Stimulated activated CD8-positive, alpha-beta memory T cell treated with anti-CD3 and anti-CD28 coated beads, Interleukin-15, amount 100 ng/mL, for 4 hours (primary cell): ENCODE measurements at places on chromosomes 4 and X.

DNA sequence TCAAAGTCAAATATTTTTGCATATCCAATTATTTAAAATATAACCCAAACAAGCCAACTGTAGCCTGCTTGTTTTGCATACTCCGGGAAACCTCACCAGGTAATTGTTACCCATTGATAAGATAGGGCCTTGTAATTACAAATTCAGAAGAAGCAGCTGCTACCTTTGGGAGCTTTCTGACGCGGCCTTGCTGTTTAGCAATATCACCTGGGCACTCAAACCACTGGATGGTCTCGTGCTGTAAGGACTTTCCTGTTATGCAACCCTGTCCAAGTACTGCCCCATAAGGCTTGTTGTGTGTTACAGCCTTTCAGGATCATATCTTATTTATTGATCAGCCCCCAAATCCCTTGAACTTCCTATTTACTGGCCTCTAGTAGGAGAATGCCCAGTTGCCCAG is 52.1 kb downstream of the HS3ST1 start:
- no peak for DNase-seq

DNA sequence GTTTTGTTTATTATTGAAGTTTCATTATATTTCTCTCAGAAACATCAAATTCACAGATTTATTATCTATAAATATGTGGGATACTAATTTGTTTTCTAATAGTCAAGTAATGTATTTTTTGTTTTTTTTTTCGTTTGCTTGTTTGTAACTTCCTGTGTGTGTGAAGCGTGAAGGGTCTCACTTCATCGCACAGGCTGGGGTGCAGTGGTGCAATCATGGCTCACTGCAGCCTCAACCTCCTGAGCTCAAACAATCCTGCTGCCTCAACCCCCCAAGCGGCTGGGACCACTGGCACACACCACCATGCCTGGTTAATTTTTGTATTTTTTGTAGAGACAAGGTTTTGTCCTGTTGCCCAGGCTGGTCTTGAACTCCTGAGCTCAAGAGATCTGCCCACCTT is 55.1 kb downstream of the SH3RF1 start:
- DNase-seq, result no peak

GRCh38 chr4:39873823-39874222 is 103.9 kb downstream of the PDS5A start:
- no peak for DNase-seq

DNA sequence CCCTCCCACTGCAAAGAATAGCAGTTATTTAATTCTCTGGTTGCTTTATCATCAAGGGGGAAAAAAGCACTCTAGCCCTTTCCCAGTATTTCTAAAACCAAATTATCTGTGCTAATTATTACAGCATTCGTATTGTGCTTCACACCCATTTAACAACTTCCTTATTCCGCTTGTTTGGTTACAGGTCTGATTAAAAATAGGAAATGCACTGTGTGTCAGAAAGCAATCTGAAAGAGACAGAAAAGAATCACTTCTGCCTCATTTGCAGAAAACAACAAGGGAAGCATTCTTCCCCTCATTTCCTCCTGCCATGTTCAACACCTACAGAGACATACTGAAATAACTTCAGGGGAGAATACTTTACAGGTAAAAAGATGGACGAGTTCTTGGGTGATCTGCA is 114.9 kb upstream of the MAP3K15 start:
- no peak for DNase-seq

- DNase-seq, result no peak
Measured at GRCh38 chrX:112734290-112734689, 54.6 kb upstream of the LHFPL1 start.

- no peak for DNase-seq
Measured at GRCh38 chr4:112898357-112899141, 150.9 kb upstream of the ANK2 start.
